OCI-M1 (cell line): ENCODE measurements at places on chromosomes 11 and 22.

- no peak for DNase-seq
Observed at GRCh38 chr11:623349-623869, 1.3 kb downstream of the CDHR5 start.

DNA sequence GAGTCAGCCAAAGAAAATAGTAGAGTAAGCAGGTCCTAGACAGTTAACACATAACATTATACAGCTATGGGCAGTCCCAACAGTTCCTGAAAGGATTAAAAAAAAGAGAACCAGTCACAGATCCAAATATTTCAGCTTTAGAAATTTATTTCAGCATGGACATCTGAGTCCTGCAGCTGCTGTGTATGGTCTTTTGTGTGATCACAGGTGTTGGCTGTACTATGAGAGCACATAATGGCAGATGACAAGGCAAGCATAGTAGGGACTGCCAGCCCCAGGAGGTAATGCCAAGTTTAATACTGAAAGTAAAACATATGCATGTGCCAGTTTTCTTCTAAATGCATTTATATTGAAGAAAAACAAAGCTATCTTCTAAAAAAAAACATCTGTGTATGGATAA is 158.1 kb downstream of the GRIA4 start:
- DNase-seq, result no peak

GRCh38 chr11:612201-612960 is 3.4 kb downstream of the IRF7 start:
- peak; percentile 45 for DNase-seq

- DNase-seq, result no peak
Observed at GRCh38 chr22:47245786-47246185, 483.3 kb downstream of the TBC1D22A start.

DNA sequence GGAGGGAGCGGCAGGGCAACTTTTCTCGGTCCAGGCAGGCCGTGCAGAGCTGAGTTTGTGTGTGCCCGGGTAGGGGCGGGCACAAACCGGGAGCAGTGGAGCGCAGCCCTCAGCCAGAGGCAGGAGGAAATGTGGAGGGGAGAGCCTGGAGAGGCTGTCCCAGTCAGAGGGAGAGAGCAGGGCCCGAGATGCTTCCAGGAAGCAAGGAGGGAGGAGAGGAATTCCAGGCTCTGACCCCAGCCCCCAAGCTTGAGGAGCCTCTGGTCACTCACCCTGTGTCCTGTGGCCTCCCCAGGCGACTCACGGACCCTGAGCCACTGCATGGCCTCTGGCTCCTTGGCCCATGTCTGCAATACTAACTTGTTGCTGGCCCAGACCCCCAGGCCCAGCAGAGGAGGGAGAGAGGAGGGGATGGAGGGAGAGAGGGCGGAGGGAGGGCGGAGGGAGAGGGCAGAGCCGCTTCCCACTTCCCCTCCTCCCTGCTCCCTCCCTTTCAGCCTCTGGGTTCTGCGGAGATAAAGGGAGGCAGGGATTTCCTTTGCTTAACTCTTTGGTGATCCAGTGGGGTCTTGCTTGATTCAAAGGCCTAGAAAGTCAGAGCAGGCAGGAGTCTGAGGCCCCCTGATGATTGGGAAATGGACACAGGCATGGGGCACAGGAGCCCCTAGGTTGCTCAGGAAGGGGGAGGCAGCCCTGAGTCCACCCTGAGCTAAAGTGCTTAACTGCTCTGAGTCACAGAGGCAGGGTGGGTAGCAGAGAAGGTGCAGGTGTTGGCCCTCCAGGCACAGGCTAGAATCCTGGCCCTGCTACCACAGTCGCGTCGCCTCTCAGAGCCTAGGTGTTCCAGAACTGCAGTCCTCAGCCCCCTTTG is at the start of gene C1QTNF6:
Gene C1QTNF6, minus strand, starts transcription at position 357 of the 871 bp plus-strand sequence. Its CDS starts 34 bp downstream, at position 323.
- peak; percentile 68 for DNase-seq

DNA sequence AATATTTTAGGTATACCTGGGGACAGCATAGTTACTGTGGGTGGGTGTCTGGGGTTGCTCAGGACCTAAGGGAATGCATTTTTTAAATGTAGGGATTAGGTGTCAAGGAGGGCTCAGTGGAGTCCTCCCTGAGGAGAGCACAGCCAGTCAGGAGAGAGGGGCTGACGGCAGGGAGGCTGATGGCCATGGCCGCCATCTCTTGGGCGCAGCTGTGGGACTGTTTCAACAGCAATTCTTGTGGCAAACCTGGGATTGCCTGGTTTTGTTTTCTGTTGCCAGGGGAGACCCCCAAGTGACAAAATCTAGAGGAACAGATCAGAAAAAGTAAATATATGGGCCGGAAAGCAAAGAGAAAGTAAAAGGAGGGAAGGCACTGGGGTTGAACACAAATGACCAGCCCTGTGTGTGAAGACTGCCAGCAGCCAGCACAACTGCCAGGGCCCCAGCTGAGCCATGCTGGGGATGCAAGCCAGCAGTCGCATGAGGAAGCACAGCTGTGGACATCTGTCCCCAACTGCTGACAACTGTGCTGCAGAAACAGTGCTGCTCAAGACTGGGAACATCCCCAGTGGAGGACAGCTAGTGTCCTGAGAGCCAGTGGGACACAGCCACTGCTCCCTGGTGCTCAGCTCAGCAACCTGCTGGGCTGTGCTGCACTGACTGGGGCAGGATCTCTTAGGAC is 10.5 kb downstream of the MIF start:
- no peak for DNase-seq

DNA sequence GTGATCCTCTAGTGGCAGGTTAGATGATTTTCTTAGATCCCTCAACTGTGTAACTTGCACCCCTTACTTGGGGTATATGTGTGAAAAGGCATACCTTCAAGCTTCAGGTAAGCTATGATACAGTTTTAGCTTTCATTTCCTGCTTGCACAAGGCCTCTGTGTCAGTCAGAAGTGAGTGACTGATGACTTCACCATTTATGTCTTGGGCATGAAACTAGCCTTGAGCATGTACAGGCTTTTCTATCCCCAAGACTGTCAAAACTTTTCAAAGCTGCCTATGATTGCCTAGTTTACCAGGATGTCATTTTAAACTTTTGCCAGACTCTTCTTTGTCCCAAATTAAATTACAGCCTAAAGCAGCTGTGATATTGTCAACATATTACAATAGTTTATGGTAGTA is 286.1 kb upstream of the CNTN5 start:
- no peak for DNase-seq

- DNase-seq, result no peak
Observed at GRCh38 chr11:119179983-119180382, 5.3 kb upstream of the NHERF4 start.

- DNase-seq, result peak; percentile 75
Observed at GRCh38 chr22:20238536-20238900, 29.6 kb downstream of the RTN4R start.

- DNase-seq, result peak; percentile 68
Observed at GRCh38 chr11:6353367-6353987, 33.2 kb upstream of the CAVIN3 start.
